ENCODE measurements at places on chromosomes 7 and 10. TPM values are rescaled to one million over a fixed set of nuclear protein-coding genes. Genes with fewer than 3 reads are reported as not detected.

The OLAH gene
- total RNA-seq: not detected

DNA sequence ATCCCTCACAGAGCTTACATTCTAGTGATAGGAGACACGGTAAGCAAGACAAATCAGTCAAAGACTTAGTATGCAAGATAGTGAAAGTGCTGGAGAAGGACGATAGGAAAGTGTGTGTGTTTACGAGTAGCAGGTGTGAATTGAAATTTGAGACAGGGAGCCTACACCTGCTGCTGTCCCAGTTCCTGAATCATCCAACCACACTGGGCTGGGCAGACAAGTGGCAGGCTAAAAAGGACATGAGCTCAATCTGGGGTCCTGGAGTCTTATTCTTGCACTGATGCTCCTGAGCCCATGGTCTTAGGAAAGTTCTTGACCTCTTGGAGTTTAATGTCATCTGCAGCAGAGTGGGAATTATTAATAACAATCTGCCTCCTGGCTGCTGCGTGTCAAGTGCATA lies 16.2 kb downstream of the RBP3 start:
- no peak for DNase-seq

The NKX1-2 gene
- total RNA-seq: not detected

DNA sequence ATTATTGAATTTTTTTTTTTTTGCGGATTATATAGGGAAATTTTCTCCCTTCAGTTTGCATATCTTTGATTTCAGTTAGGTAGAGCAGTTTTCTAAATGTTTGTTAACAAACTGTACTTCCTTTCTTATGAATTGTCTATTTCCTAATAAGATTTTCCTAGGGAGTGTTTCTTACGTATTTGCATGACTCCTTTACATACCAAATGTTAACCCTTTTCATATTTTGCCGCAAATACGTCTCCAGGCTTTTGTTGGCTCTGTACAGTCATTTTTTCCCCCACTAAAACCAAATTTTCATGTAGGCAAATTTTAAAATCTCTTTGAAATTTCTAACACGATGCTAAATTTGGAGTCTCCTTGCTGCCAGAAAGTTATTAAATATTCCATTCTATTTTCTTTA lies 1.9 kb upstream of the FRAT2 start:
- DNase-seq: no peak

DNA sequence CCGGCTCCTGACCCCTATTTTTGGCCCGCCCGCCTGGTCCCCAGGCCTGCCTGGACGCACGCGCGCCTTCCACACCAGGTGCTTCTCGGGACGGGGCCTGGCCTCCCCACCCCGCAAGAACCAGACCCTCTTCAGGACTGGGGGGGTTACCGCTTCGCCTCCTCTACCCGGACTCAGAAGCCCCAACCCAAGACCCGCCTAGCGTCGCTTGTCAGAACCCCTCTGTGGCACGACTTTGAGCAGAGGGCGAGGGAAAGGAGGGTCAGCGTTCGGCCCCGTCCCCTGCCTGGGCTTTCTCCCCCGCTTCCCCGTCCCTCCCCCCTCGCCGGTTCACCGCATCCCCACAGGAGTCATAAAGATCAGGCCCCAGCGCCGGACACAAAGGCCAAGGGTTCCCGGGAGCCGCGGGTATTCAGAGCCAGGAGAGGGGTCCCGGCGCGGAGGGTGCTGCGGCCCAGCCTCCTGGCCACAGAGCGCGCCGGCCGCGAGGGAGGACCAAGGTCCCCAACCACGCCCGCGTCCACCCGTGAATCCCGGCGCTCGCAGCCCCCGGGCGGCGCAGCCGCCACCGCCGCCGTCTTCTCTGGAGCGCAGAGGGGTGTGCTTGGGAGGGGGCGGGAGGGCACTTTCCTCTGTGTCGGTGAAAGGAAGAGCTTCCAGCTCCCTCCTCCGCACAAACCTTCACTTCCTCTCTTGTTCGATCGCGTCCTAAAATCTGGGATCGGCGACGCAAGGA lies 351.9 kb downstream of the DNAJB6 start:
- no peak for DNase-seq

DNA sequence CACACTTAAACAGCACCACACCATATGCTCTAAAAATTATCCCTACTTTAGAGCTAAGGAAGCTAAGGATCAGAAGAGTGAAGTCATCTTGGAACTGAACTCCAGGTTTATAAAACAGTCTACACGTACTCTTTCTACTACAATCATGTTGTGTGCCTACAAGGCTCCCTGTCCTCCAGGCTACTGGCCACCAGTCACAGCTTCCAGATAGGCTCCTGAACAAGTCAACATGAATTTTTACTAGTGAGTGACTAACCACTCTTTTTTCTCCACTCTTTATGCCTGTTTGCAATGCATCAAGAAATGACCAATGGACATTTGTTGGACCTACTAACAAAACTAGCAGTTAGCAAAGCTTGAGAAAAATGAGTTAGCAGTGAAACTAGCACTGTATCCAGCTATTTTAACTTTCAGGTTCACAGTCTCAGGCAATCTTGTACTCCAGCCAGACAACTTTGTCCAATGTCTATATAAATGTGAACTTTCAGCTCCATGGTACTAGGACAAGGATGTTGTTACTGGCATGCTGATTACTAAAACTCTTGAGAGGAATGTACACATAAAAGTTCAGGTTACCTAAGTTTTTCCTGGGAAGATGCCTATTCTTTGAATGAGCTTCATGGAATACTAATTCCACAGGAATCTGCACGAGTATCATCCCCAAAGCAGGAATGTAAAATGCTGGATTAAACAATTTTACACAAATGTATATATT lies 180.0 kb downstream of the BTAF1 start:
- no peak for DNase-seq

GRCh38 chr7:22867003-22867402 lies 44.4 kb upstream of the TOMM7 start:
- no peak for DNase-seq

DNA sequence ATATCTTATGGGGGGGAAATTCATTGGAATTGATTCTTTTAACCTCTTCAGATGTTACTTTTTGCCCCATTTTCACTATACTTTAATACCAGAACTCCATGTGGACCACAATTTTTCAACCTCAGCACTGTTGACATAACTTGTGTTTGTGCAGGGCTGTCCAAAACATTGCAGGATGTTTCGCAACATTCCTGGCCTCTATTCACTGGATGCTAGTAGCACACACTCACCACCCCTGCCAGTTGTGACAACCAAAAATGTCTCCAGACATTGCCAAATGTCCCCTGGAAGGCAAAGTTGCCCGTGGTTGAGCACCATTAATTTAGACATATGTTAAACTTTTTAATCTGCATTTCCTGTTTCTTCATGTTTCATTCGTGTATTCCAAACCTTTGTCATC lies 234.7 kb downstream of the GFRA1 start:
- DNase-seq: peak; percentile 62

The CCDC136 gene
- total RNA-seq: 12.5 TPM

The SPDYE3 gene
- not detected for total RNA-seq

GRCh38 chr7:3201937-3202710 lies 98.9 kb upstream of the SDK1 start:
- DNase-seq: peak; percentile 42

GRCh38 chr10:80454513-80455460 lies 677 bp downstream of the TSPAN14 start:
- no peak for DNase-seq

The EFCAB10 gene
- not detected for total RNA-seq

The GPRIN2 gene
- 9.4 TPM for total RNA-seq

The CHPF2 gene
- 43.0 TPM for total RNA-seq

DNA sequence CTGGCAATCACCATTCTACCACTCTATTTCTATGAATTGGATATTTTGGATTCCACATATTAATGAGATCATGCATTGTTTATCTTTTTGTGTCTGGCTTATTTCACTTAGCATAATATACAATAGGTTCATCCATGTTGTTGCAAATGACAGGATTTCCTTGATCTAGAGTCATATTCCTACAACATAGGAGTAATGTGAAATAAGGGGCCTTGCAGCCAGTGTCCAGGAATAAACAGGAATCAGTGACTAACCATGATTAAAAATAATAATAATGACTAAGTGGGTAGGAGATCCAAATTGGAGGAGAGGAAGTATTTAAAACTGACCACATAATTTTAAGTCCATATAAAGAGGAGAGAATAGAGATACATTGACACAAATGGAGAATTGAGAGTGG lies 49.9 kb downstream of the SCIN start:
- DNase-seq: no peak

DNA sequence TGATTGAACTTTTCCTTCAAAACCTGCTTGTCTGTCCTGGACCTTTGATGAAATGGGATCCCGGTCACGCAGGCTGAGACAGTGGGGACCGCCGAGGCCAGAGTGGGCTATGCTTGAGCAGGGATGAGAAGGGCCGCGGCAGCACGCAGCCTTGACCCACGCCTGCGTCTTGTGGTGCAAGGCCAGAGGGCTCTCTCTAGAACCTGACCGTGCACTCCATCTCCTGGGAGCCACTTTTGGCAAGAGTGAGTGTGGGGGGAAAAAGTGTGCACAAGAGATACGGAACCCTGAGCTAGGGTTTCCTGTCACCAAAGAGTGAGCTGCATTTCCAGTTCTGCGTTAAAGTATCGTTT lies 42.4 kb downstream of the WIPI2 start:
- DNase-seq: no peak

- no peak for DNase-seq
Measured at GRCh38 chr7:12578930-12579640, 8.6 kb downstream of the SCIN start.

The HOGA1 gene
- 1.3 TPM for total RNA-seq
